ENCODE measurements at places on chromosomes 6 and 20.
A peak's percentile ranks its signal among the peaks of the same experiment; 100 is the strongest.

- no peak for DNase-seq
Measured at GRCh38 chr6:792662-793061, 99.7 kb upstream of the EXOC2 start.

DNA sequence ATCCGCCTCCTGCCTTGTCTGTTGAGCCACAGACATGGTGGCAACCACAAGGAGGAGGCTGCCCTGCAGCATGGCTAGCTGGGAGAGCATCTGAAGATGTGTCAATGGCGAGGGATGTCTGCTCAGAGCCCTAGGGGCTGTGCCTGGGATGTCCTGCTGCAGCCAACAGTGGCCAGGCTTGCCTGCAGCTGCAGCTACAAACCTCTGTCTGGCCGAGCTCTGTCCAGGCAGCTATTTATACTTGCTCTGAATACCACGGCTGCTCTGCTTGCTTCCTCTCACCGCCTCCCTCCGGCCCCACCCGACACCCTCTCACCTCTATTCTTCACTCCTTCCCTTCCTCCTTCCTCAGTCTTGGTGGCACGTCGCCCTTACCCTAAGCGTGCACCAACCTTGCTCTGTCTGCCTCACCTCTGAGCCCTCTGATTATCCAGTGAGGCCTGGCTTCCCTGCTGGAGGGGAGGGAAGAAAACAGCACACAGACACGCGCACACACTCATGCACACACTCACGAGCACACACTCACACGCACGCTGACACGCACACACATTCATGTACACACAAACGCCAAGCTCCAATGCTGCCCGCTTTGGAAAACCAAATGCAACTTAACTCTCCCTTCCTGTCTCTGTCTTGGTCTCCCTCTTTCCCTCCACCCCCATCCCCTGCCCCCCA lies at the start of gene ANGPT4:
ANGPT4 (minus strand) TSS at position 210 of the 675 bp plus-strand sequence; CDS start at position 90, 120 bp downstream.
- no peak for DNase-seq

- DNase-seq: no peak
Measured at GRCh38 chr6:99143108-99143861, 195.5 kb upstream of the FBXL4 start.

DNA sequence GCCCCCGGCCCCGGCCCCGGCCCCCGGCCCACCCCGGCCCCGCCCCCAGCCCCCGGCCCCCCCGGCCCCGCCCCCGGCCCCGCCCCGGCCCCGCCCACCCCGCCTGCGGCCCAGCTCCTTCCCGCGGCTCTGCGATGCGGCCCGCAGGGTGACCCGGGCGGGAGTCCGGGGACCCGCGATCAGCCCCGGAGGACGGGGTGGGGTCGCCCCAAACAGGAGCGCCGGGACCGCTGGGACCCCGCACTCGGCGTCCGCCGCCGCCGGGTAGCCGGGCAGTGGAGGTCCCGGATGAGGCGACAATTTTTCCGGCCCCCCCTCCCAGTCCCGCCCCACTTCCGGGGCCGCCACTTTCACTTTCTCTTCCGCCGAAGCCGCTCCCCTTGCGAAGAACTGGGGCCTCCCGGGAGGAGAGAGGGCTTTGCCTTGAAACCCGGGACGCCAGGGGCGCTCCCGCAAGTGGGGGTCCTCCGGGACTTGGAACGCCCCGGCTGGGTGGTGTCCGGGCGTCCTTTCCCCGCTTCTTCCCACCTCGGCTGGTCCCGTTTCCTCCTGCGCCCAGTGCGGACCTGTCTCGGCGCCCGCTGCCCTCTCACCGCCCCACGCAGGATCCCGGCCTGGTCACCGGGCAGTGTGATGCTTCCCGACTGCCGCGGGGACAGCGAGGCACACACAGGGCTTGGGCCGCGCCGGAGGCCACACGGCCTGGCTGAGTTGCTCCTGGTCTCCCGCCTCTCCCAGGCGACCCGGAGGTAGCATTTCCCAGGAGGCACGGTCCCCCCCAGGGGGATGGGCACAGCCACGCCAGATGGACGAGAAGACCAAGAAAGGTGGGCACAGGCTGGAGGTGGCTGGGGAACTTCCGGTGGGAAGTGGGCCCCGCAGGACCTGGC lies at the start of gene RBCK1:
RBCK1 (plus strand) TSS at position 347 of the 890 bp plus-strand sequence; CDS start at position 806, 459 bp downstream.
- peak; percentile 87 for DNase-seq

GRCh38 chr6:138862456-138862855 lies 66.6 kb downstream of the ECT2L start:
- DNase-seq: no peak

DNA sequence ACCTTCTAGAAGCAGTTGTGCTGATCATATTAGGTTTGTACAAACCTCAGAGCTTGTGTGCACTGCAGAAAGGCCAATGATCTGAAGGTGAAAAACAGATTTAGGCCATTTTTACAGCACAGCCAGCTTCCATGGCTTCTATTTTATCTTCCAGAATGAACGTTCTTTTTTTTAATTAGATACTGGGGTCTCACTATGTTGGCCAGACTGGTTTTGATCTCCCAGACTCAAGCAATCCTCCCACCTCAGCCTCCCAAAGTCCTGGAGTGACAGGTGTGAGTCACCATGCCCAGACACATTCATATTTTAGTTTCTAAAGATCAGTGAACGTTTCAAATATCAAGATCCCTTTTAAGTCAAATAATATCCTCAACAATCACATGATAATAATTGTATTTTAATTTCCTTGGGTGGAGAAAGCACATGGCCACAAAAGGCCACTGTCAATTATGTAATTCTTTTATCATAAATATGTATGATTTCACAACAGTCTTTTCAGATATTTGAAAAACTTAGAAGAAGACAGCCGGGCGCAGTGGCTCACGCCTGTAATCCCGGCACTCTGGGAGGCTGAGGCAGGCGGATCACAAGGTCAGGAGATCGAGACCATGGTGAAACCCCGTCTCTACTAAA lies 326.7 kb upstream of the JARID2 start:
- no peak for DNase-seq

GRCh38 chr6:53330137-53330536 lies 18.6 kb downstream of the ELOVL5 start:
- DNase-seq: no peak

DNA sequence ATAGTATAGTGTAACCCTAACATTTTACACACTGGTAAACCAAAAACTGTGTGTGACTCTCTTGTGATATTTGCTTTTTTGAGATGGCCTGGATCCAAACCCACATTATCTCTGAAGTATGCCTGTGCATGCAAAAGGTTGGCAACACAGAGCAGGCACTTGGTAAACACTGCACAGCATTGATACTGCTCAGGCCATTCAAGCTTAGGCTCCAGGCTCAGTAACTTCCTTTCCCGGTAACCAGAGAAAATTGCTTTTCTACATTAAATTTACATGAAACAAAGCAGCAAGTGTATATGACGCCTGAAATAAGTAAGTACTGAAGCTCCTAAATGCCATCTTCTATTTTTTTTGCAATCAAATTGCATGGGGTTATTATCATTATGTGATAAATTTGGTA lies 205.7 kb downstream of the EPM2A start:
- no peak for DNase-seq

DNA sequence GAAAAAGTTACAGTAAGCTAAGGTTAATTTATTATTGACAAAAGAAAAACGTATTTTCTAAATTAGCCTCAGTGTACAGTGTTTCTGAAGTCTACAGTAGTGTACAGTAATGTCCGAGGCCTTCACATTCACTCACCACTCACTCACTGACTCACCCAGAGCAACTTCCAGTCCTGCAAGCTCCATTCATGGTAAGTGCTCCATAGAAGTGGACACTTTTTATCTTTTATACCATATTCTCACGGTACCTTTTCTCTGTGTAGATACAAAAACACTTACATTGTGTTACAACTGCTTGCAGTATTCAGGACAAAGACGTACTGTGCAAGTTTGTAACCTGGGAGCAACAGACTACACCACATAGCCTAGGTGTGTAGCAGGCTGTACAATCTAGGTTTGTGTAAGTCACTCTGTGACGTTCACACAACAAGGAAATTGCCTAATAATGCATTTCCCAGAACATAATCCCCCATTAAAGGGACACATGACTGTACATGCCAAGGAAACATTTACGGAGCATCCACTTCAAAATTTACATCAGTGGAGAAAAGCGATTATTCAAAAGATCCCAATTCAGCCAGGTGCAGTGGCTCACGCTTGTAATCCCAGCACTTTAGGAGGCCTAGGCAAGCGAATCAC lies 133.4 kb downstream of the BANF2 start:
- DNase-seq: no peak

DNA sequence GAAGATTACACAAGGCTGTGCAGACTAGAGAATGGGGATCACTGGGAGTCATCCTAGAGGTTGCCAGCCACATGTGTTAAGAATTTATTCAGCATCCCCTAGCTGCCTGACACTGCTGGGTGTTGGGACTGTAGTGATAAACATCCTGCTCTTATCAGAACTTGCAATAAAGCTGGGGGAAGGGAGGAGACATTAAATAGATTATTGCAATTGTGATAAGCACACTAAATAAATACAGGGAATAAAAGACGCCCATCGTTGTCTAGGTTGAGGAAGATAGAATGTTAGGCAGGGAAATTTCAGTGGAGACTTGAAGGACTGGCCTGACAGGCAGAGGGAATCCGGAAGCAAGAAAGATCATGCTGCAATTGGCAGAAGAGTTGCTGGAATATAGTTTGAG lies 33.2 kb upstream of the TRAM2 start:
- no peak for DNase-seq

GRCh38 chr20:17648791-17649730 lies 33.0 kb downstream of the RRBP1 start:
- DNase-seq: peak; percentile 48

DNA sequence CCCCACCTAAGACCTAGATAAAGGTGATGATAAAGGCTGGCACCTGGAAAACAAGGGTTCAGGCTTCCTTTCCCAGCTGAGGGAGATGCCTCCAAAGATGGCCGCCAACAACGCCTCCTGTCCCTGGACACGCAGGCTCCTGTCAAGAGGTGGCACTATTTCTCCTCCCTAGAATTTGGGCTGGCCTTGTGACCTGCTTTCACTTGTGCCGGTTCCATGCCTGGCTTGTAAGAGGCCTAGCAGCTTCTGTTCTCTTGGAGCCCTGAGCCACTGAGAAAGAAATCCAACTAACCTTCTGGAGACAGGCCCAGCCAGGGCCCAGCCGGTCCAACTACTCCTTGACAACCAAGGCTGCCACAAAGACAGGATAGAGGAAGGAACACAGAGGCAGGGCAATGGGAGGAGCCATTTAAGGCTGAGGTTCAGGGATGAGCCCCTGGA lies 60.2 kb upstream of the RALY start:
- DNase-seq: peak; percentile 49
